ENCODE measurements at places on chromosomes 4 and X.

- no peak for DNase-seq
Measured at GRCh38 chr4:41943506-41943905, 8.3 kb downstream of the TMEM33 start.

DNA sequence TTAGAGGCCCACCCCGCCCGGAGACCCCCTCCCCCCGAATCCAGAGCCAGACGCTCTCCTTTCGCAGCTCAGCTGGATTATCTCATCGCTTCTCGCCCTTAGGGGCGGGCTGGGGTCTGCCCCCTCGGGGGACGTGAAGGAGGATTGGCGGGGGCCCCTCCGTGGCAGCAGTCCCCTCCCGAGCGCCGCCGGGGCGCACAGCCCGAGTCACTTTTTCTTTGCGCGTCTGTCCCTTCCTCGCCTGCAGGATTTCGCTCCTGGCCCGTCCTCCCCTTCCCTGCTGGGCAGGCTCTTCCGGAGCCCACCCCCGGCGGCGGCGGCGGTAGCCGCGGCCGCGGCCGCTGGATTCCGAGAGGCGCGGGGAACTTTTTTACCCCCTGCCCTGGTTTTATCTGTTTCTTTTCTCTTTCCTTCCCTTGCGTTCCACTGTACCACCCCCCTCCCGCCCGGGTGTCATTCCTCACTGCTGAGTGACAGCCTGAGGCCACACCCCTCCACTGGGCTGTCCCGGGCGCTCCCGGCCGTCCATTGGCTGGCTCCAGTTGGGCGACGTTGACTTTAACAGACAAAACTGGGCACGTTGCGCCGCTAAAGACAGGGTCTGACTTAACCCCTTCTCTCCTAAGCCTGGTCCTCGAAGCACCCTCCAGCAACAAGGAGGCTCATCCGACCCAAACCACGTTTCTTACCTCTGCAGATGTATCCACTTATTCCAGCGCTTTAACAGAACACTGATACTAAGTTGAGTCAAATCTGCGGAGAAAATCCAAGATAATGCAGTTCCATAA is 492 bp upstream of the NKX3-2 start:
- peak; percentile 78 for DNase-seq

DNA sequence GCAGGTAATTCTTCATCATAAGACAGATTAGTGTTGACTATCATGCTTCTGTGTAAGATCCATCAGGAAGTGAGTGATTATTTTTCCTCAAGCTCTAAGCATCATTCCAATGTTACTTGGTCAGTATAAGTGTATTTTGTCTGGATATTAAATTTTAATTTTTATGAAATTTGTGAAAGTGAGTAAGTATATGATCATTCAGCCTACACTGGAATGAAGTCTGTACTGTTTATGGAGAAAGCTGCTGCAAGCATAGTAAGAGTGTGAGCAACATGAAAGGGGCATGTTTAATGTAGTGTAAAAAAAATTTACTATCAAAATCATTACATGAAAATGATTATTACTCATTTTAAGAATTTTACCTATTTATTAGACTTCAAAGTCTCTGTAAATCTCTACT is 84.8 kb downstream of the IL15 start:
- no peak for DNase-seq

GRCh38 chrX:65463550-65463949 is 71.0 kb downstream of the LAS1L start:
- DNase-seq: no peak

GRCh38 chrX:134374294-134374693 is 85.7 kb upstream of the HPRT1 start:
- no peak for DNase-seq

DNA sequence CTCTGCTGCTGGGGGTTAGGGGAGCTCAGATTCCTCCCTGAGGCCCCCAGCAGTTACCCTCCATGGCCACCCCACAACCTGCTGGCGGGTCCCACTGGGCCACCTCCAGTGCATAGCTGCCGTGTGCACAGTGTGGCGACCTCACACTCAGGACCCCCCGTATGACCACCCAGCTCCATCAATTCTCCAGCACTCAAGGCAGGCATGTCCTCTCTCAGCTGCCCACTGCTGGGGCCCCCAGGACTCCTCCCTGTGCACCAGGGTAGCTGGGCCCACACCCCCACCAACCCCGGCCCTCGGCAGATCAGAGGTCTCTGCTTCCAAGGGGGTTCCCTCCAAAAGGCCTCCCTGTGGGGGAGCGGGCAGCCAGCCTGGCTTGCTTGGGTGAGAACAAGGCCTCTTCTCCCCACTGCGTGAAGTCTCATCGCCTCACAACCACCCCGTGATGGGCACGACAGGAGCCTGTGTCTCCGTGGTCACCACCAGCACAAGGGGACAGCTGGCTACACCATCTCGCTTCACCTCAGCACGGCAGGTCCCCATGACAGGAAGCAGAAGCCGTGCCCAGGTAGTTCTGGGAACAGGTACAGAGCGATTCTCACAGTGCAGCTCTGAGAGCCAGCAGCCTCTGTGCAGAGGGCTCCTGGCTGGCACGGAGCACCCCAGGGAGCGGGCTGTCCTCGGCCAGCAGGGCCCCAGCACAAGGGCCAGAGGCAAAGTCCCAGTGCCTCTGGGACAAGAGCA is 4.6 kb upstream of the HAUS3 start:
- DNase-seq: no peak

DNA sequence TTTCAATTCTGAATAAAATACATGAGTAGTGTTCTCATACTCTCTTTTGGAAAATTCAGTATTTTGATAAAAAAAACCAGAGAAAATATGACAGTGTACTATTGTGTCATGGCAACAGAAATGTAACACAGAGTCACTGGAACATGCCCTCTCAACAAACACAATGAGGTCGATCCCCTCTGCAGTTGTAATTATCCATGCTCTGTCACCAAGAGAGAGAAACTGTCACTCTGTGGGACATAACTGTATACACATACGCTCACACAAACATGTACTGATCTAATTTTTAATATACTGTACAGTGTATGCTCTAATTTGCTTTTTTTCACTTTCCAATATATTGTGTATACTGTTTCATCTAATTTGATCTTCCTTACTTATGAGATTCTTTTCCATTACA is 1136.8 kb upstream of the TENM3 start:
- DNase-seq: no peak

DNA sequence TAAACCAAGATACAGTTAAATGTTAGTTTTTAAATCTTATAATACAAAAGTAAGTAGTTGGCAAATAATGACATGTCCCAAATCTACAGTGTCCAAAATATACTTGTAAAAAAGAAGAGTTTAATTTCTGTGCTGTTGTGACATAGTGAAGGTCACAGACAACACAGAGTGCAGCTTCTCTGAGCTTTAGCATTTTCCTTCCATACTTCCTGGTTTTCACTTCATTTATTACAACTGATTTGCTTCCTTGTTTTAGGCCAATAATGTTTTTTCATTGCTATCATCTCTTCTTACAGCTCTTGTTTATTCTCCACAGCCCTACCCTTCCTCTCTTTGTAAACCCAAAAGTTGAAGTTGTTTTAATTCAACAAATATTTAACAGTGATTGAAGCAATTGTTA is 132.4 kb upstream of the TET2 start:
- DNase-seq: no peak

GRCh38 chrX:16931371-16931770 is 15.1 kb upstream of the REPS2 start:
- no peak for DNase-seq

DNA sequence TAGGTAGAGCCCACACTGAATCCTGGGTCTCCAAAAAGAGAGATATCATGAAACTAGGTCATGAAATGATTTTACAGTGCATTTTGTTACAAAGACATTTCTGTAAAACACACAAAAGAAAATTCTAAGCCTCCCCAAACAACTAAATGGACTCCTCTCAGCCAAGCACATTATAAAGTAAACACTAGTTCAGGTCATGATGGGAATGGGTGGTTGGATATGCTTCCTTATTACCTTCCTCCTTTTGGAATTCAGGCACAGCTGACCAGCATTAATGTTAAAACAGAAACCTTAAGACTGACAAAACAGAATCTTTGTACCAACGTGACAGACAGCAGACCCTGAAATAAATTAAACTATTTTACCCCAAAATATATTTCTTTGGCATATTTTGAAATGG is 87.9 kb upstream of the NPY2R start:
- no peak for DNase-seq

DNA sequence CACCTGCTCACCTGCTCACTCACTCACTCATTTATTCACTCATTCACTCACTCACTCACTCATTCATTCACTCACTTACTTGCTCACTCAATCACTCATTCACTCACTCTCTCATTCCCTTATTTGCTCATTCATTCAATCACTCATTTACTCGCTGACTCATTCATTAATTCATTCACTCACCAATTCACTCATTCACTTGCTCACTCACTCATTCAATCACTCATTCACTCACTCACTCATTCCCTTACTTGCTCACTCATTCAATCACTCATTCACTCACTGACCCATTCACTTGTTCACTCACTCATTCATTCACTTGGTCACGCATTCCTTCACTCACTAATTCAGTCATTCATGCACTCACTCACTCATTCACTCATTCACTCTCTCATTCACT is 88.7 kb upstream of the AFAP1 start:
- DNase-seq: no peak

- peak; percentile 16 for DNase-seq
Measured at GRCh38 chr4:120156120-120156718, 89.6 kb upstream of the MAD2L1 start.

GRCh38 chr4:6169239-6169638 is 31.1 kb downstream of the JAKMIP1 start:
- no peak for DNase-seq

GRCh38 chrX:141714680-141715079 is 16.1 kb upstream of the SPANXD start:
- DNase-seq: no peak

DNA sequence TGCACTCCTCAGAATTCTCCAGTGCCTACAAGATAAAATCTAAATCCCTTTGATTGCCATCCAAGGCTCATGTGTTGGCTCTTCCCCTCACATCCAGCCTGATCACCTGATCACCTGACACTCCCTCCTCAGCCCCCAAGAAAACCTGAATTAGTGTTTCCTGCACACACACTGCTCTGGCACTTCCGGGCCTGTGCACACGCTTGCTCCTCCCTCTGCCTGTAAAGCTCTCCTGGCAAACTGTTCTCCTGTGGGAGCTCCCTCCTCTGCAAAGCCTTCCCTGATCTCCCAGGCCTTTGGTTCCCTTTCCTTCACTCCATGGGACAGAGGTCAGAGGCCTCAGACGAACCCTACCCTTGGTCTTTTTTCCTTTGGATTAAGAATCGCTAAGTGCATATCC is 19.9 kb downstream of the PHKA2 start:
- DNase-seq: no peak

- DNase-seq: no peak
Measured at GRCh38 chrX:40527543-40527942, 53.2 kb upstream of the ATP6AP2 start.

- DNase-seq: no peak
Measured at GRCh38 chr4:89358935-89359638, 51.5 kb upstream of the GPRIN3 start.

DNA sequence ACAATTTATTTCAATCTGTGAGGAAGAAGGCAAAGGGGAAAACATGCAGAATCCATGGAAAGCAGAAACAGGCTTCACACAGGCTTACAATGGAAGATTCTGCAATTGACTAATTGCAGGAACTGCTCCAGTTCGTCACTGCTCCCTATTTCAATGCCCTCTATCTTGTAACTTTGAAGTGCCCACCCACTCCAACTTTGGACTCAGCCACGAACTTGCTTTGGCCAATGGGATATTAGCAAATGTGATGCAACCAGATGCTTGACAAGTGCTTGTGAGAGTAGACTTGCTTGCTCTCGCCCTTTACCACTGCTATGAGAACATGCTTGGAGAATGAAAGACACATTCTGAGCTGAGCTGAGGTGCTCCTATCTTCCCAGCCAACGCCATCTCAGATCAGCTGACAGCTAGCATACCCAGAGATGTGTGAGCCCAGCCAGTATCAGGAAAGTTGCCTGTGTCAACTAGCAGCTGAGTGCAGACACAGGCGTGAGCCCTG is 105.7 kb upstream of the PTCHD1 start:
- DNase-seq: no peak

DNA sequence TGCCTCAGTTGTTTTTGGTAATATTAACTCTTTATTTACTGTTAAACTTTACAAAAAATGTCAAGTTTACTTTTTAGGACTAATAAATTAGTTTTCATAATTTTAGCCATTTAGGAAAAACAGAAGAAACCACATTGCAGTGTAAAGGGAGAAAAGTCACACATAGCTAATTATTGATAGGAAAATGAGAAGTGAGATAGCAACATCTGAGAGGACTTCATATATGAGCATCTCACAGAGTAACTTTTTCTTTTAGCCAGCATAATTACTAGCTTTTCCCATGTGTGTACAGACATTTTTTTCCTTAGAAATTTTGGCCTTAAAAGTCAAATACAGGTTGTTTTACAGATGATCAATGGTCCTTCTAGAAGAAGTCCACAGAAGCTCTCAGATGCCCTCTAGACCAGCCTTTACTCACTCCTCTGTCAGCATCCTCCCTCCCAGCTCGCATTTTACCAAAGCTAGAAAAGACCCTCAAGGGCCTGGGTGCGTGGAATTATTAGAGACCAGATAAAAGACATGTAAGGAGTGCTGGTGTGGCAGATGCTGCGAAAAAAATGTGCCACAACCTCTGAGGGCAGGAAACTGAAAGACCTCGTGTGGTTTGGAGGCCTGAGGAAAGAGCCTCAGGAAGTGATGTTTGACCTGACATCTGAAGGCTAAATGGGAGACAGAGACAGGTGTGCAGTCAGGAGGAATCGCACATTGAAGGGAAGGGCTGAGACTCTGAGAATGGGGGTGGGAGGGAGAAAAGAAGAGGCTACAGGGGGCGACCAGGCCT is 156.9 kb downstream of the CBR4 start:
- no peak for DNase-seq

- no peak for DNase-seq
Measured at GRCh38 chr4:41709844-41710481, 38.6 kb downstream of the PHOX2B start.

- no peak for DNase-seq
Measured at GRCh38 chr4:93831716-93832496, 3.4 kb downstream of the ATOH1 start.

DNA sequence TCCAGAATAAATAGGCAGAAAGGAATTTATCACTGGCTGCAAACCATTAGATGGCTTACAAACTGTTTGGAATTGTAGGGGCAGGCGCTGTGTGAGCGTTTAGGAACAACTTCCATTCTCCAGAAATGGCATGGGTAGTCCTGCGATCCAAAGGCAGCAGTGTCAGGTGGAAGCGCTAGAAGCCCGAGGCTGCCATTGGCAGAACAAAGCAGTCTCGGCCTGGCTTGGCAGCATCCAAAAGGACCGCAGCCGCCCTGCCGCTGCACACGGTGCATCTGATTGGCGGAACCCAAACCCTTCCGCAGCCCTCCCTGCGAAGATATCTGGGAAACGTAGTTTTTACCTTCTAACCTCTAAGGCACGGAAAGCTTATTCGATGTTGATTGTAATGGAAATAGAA is 23.6 kb upstream of the YTHDC1 start:
- DNase-seq: peak; percentile 70

- DNase-seq: no peak
Measured at GRCh38 chrX:63750811-63751210, 34.2 kb downstream of the ARHGEF9 start.

- DNase-seq: no peak
Measured at GRCh38 chr4:163816494-163816893, 322.0 kb downstream of the TMA16 start.

Data from stimulated activated CD4-positive, alpha-beta T cell treated with anti-CD3 and anti-CD28 coated beads, Interleukin-15, amount 100 ng/mL, for 24 hours (primary cell).